ENCODE measurements at places on chromosomes 7 and 10.

DNA sequence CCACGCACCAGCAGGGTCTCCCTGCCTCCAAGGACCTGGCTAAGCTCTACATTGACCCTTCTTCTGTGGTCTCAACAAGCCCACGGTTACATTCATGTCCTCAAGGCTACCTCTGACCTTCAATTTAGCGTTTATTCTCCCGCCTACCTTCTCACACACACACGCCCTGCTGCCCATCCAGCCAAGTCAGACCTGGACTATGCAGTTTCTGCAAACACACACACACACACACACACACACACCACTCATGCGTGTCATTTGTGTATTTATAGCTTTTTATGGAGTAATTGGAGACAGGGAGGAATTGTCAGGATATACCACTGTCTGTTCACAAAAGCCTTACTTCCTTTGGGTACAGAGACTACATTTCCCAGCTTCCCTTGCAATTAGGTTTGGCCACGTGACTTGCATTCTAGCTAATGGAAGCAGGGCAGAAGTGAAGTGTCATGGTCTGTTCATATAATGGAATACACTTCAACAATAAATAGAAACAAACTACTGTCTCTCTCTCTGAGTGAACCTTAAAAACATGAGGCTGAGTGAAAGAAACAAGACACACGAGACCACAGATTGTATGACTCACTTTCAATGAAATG lies 53.8 kb upstream of the CPXM2 start:
- DNase-seq, result peak; percentile 67

DNA sequence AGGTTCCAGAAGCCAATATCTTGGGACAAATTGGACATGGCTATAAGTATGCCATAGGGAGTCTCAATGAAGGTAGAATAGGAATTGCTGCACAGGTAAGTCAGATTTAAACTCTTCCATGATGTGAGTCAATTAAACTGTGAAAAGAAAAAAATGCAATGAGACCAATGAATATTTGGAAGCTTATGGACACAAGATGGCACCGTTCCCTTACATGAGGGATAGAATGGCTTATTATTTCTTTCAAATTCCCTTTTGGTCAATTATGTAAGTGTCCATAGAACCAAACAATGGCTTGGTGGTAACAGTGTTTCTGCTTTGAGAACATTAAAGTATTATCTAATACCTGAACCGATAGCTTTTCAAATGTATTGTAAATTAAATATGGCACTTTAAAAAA lies 35.6 kb downstream of the ACADSB start:
- DNase-seq, result no peak

GRCh38 chr10:131730771-131731497 lies 169.9 kb upstream of the PPP2R2D start:
- DNase-seq, result no peak

DNA sequence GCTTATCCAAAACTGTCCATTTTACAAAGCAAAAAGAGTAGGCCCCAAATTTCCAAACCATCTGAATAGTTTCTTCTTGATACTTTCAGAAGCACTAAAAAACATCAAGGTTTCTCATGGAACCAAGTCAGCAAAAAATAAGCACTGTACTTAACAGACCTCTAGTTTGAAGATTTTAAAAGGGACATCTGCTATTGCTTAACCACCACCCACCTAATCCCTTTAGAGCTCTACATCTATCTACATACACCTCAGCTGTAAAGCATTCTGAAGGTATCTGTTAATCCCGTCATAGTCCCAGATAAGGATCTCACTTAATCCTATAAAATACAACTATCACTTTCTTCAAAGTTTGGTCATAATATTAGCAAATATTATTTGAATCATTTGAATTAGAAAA lies 72.3 kb downstream of the HIBADH start:
- DNase-seq, result no peak

DNA sequence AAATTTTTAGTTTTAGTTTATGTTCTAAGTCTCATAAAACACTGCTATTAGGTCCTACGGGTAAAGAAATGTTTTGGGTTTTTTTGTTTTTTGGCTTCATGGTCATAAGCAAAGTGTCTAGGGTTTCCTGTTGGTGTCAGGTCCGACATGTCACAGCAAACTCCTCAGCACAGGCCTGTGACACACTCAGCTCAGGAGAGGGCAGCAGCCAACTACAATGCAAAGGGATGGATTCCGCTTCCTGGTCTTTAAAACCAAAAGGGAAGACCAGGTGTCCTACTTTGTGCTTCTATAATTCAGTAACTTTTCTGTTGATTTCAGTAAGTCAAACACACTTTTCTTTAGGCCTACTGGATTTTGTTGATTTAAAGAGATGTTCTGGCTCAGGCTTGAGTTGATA lies 83.8 kb upstream of the MACROH2A2 start:
- DNase-seq, result no peak

- no peak for DNase-seq
Measured at GRCh38 chr7:77188731-77189437, 10.7 kb downstream of the FGL2 start.

DNA sequence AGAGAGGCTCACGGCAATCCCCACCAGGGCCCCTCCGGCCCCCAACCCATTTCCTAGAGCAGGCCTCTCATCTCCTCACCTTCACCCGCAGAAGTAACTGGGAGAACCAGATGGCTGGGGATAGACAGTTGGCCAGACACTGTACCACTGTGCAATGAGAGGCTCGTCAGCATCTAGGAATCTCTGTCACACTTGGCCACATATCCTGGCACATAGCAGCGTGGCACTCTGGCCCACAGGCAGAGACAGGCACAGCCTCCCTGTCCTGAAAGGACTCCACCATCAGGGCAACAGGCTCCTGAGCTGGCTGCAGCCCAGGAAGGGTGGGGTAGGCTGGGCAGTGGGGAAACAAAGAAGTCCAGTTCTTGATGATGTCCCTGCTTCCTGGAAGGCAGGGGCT lies 45.8 kb downstream of the C10orf143 start:
- no peak for DNase-seq
